Airway epithelial cell (primary cell): ENCODE measurements at places on chromosomes 11 and 22. TPM values are rescaled to one million over a fixed set of nuclear protein-coding genes. Genes with fewer than 3 reads are reported as not detected.

Gene OR56A3
- not detected in 2 replicates for total RNA-seq

Gene CHRM1
- not detected in 2 replicates for total RNA-seq

Gene KCNE3
- not detected in 2 replicates for total RNA-seq

Gene MPEG1
- not detected in 2 replicates for total RNA-seq

Gene GLB1L3
- total RNA-seq: 0.19 and 0.42 TPM in 2 replicates

Gene OR51B4
- total RNA-seq: not detected in 2 replicates

Gene TEX12
- total RNA-seq: 0.28 TPM in 1 of 2 replicates, not detected in the other

Gene C11orf87
- total RNA-seq: 0.09 and 0.14 TPM in 2 replicates

Gene OR52A1
- not detected in 2 replicates for total RNA-seq

Gene IGLL1
- total RNA-seq: not detected in 2 replicates

Gene CSF2RB
- total RNA-seq: 0.42 TPM in 1 of 2 replicates, not detected in the other

Gene TEAD1
- total RNA-seq: 20.3 and 37.2 TPM in 2 replicates
